ENCODE measurements at places on chromosomes 6 and 20.

DNA sequence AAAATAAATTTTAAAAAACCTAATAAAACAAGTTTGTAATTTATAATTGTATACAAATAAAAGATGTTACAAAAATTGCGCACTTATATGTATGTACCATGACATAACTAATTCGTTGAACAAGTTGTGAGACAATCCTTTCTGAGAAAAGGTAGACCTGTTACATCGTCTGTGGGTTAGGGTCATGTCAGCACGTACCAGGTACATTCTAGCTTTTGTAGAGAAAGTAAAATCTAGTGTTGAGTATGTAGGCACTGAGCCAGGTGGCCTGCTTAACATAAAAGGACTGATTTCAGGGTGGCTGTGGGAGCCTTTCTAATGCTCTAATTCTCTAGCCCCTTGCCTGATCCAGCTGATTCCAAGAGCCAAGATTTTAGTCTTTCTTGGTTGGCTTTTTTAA lies 10.4 kb downstream of the RPL7L1 start:
- no peak for ATAC-seq

DNA sequence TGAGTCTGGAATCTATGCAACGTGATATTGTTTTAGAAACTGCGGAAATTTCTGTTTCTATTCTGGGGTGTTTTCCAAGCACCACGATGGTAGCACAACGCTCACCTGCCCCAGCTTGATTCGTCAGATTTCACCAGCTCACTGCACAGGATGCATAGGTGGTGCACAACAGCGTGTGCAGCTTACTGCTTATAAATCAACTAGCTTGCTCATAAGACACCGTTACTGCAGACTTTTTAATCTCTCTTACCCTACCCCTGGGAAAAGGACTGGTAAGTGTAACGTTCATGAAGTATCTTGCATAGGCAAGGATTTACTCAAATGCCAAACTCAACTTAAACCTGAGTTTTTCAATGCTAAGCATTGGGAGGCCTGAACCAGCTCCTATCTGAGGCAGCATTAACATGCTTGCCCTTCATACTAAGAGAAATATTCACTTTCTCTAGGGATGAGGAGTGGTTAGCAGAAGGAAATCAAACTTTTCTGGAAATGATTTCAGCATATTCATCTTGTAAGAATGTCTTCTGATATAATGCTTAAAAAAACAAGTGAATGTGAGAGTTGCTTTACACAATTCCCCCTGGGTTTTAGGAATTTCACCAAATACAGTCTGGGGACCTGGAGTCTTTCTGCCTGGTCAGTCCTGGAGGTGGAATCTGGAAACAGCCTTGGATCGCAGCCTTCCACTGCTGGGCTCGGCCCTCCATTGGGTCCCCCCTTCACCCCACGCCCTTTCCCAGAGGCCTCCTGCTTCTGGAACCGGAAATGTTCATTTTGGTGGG lies 100.6 kb downstream of the DACT2 start:
- ATAC-seq, result peak; percentile 78

GRCh38 chr20:62860391-62860923 lies 1.2 kb downstream of the TCFL5 start:
- no peak for ATAC-seq

GRCh38 chr6:84773431-84774156 lies 9.2 kb upstream of the TBX18 start:
- peak; percentile 35 for ATAC-seq

- no peak for ATAC-seq
These were observed 17.5 kb upstream of the ZSCAN9 start for GRCh38 chr6:28207510-28208110.

Measured in gastroesophageal sphincter (tissue), 4 donors.